Panc1 (cell line): ENCODE measurements at places on chromosomes 6 and 20. TPM values are rescaled to one million over a fixed set of nuclear protein-coding genes. Genes with fewer than 3 reads are reported as not detected.
A peak's percentile ranks its signal among the peaks of the same experiment; 100 is the strongest.

GRCh38 chr20:62726276-62726675 lies 17.6 kb downstream of the NTSR1 start:
- no peaks in the 10 kb centered on the region for H3K36me3 ChIP-seq
- peaks cover 22% of the 10 kb centered on the region for H3K4me1 ChIP-seq
- no peak overlapping the region for H3K4me3 ChIP-seq
- no peak overlapping the region for H3K27ac ChIP-seq
- no peak for DNase-seq
- H3K27me3 ChIP-seq: no peaks in the 10 kb centered on the region

- no peaks in the 10 kb centered on the region for H3K4me1 ChIP-seq
- no peaks in the 10 kb centered on the region for H3K27me3 ChIP-seq
- no peak for DNase-seq
- no peak overlapping the region for H3K27ac ChIP-seq
- no peak overlapping the region for H3K4me3 ChIP-seq
- H3K36me3 ChIP-seq: no peaks in the 10 kb centered on the region
Measured at GRCh38 chr6:6581054-6581453, 7.5 kb upstream of the LY86 start.

DNA sequence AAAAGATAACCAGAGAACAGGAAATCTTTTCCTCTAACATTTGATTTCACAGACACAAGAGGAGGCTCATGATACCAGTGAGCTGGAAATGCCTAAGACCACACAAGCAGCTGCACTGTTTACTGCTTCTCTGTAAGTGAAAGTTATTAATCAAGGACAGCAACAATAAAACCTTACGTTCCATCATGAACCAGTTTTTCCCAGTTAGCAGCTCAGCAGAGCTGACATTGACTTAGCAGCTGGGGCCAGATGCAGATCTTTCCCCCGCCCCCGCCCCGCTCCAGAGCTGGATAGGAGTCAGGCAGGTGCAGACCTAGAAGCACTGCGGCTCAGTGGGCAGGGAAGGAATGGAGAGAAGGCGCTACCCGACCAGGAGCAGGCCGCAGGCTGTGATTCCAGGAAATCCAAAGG lies 275.2 kb downstream of the GMDS start:
- H3K4me1 ChIP-seq: no peaks in the 10 kb centered on the region
- no peaks in the 10 kb centered on the region for H3K36me3 ChIP-seq
- no peak for DNase-seq
- H3K27me3 ChIP-seq: no peaks in the 10 kb centered on the region
- H3K27ac ChIP-seq: no peak overlapping the region

DNA sequence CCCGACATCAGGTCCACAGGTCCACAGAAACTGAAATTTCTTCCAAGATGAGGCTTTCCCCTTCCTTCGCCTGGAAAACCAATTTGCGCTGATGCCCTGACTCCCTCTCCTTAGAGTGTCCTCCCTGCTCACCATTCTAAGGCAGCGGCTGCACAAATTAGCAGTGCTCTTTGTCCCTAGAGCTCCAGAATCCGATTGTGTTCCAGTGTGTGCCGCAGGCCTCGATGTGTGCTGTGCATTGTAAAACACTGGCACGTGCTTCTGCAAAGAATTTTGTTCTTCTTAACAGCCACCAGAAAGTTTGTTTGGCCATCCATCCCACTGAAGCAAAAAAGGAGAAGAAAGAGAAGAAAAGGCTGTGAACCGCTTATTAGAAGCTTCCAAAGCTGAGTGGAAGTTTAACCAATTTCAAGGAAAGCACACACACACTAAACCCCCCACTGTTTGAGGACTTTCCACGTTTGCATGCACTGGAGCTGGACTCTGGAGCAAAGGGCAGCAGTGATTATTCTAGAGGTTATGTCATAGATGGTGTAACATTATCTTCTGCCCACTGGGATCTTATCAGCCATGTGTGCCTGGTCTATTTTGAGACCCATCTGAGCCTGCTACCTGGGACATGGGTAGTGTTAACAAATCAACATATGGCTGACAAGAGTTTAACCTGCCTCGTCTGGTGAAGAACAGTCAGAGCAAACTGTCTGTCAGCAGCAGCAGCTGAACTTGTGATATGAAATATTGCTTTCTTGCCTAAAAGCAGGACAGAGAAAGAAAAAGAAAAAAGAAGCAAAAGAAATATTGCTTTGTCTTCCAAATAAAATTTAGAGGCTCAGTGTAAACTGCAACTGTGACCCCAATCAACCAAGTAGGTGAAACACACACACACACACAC lies 64.9 kb upstream of the RREB1 start:
- no peaks in the 10 kb centered on the region for H3K4me1 ChIP-seq
- no peaks in the 10 kb centered on the region for H3K27me3 ChIP-seq
- no peak for DNase-seq
- H3K4me3 ChIP-seq: no peak overlapping the region
- H3K36me3 ChIP-seq: no peaks in the 10 kb centered on the region

CDH22 gene
- not detected for total RNA-seq

GRCh38 chr6:16819752-16820151 lies 58.5 kb upstream of the ATXN1 start:
- peak; percentile 13 for DNase-seq
- no peak overlapping the region for H3K4me3 ChIP-seq
- H3K4me1 ChIP-seq: no peaks in the 10 kb centered on the region
- H3K36me3 ChIP-seq: no peaks in the 10 kb centered on the region
- H3K27ac ChIP-seq: no peak overlapping the region

SLC32A1 gene
- total RNA-seq: not detected

- no peak for DNase-seq
- no peaks in the 10 kb centered on the region for H3K27me3 ChIP-seq
- no peaks in the 10 kb centered on the region for H3K36me3 ChIP-seq
- no peak overlapping the region for H3K27ac ChIP-seq
- H3K4me3 ChIP-seq: no peak overlapping the region
Measured at GRCh38 chr6:15339081-15339480, 93.2 kb downstream of the JARID2 start.

DNA sequence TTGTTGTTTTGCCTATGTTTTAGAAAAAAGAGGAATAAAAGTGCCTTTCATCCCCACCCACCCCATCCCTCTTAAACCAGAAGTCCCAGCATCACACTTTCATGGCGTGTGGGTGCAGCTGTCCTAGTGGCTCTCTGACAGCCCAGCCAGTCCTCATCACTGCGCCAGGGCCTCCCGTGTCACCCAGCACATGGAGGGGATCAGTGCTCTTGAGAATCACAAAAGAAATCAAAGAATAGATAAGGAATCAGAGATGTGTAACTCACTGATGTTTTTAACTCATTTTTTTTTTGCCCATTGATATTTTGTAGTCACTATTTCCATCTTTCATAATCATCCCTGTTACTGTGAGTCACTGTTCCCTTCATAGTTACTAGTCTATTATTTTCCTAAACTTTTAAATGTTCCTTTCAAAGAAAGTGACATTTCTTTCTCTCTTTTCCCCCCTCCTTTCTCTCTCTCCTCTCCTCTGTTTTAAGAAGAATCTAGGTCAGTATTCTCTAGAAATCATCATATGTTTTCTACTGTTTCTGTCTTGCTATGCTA lies 78.6 kb downstream of the AIG1 start:
- no peaks in the 10 kb centered on the region for H3K27me3 ChIP-seq
- no peak for DNase-seq
- no peaks in the 10 kb centered on the region for H3K36me3 ChIP-seq
- no peak overlapping the region for H3K4me3 ChIP-seq

DNA sequence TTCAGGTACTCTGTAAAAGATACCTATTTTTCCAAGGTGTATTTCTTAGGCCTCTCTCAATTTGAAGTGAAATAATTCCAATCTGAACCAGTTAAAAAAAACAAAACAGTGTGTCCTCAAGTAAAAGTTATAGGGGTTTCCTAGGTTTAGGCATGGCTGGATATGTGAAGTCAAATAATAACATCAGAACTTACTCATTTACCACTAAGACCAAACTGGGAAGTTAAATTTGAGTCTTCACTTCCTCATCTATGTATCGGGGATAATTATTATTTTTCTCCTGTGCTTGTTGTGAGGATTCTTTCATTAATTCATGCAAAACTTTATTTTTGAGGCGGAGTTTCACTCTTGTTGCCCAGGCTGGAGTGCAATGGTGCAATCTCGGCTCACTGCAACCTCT lies 86.2 kb upstream of the PTPRK start:
- H3K4me3 ChIP-seq: no peak overlapping the region
- no peaks in the 10 kb centered on the region for H3K36me3 ChIP-seq
- no peak for DNase-seq
- no peaks in the 10 kb centered on the region for H3K27me3 ChIP-seq
- no peaks in the 10 kb centered on the region for H3K4me1 ChIP-seq
- no peak overlapping the region for H3K27ac ChIP-seq

GRCh38 chr20:36645998-36646397 lies at the start of gene SLA2:
Gene SLA2 (minus strand): TSS chr20:36646196. CDS start chr20:36641335, 4,861 bp downstream.
- H3K27ac ChIP-seq: no peak within 1 kb of the TSS
- H3K36me3 ChIP-seq: no peaks in the 10 kb centered on the region
- no peak within 1 kb of the TSS for H3K4me3 ChIP-seq
- no peak for DNase-seq
- H3K27me3 ChIP-seq: no peaks in the 10 kb centered on the region
- H3K4me1 ChIP-seq: peaks cover 9% of the 10 kb centered on the region

- no peak for DNase-seq
- H3K4me1 ChIP-seq: no peaks in the 10 kb centered on the region
- H3K27me3 ChIP-seq: no peaks in the 10 kb centered on the region; the same call in 1 of the 2 replicates
Measured at GRCh38 chr6:52909531-52909930, at the start of gene GSTA3. Gene GSTA3 (minus strand): TSS chr6:52909698. CDS start chr6:52905834, 3,864 bp downstream.

DNA sequence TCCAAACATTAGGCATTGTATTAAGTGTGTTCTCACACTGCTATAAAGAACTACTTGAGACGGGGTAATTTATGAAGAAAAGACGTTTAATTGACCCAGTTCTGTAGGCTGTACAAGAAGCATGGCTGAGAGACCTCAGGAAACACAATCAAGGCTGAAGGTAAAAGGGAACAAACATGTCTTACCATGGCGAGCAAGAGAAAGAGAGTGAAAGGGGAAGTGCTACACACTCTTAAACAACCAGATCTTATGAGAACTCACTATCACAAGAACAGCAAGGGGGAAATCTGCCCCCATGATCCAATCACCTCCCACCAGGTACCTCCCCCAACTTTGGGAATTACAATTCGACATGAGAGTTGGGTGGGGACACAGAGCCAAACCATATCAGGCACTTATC lies 86.6 kb upstream of the TOP1 start:
- no peak overlapping the region for H3K27ac ChIP-seq
- no peaks in the 10 kb centered on the region; the same call in 1 of the 2 replicates for H3K27me3 ChIP-seq
- no peak for DNase-seq
- H3K4me3 ChIP-seq: no peak overlapping the region
- no peaks in the 10 kb centered on the region for H3K4me1 ChIP-seq

- no peak overlapping the region for H3K27ac ChIP-seq
- H3K27me3 ChIP-seq: no peaks in the 10 kb centered on the region
- no peak overlapping the region for H3K4me3 ChIP-seq
- no peak for DNase-seq
- H3K4me1 ChIP-seq: no peaks in the 10 kb centered on the region
Measured at GRCh38 chr6:42482174-42482573, 30.4 kb upstream of the TRERF1 start.

DNA sequence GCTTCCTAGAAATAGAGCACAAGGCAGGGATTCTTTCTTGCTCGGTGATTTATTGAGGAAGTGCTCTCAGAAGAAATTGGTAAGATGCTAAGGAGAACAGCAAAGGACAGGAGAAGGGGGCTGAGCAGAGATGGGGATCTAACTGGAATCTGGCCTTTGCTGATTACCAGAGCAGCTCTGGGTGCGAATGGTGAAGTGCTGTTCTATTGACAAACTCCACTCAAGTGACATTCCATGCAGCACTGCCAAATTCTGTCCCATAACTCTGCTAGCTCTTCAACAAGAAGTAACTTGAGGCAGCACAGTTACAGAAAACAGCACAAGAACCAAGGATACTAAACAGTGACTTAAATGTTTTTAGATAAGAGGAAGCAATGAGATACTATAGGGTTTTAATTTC lies 13.8 kb upstream of the ANKEF1 start:
- H3K27ac ChIP-seq: no peak overlapping the region
- DNase-seq: no peak
- H3K27me3 ChIP-seq: no peaks in the 10 kb centered on the region; the same call in 1 of the 2 replicates
- no peaks in the 10 kb centered on the region for H3K4me1 ChIP-seq
- no peaks in the 10 kb centered on the region for H3K36me3 ChIP-seq

DNA sequence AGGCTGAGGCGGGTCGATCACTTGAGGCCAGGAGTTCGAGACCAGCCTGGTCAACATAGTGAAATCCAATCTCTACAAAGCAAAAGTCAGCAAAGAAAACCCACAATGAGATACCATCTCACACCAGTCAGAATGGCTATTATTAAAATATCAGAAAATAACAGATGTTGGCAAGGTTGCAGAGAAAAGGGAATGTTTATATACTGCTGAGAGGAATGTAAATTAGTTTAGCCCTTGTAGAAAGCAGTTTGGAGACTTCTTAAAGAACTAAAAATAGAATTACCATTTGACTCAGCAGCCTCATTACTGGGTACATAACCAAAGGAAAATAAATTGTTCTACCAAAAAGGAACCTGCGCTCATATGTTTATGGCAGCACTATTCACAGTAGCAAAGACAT lies 16.7 kb upstream of the GCM1 start:
- no peak for DNase-seq
- no peak overlapping the region for H3K4me3 ChIP-seq
- no peaks in the 10 kb centered on the region for H3K36me3 ChIP-seq
- H3K4me1 ChIP-seq: no peaks in the 10 kb centered on the region
- H3K27me3 ChIP-seq: no peaks in the 10 kb centered on the region
- no peak overlapping the region for H3K27ac ChIP-seq

- DNase-seq: no peak
- H3K27me3 ChIP-seq: no peaks in the 10 kb centered on the region; the same call in 1 of the 2 replicates
- H3K27ac ChIP-seq: no peak overlapping the region
- peaks cover 3% of the 10 kb centered on the region for H3K4me1 ChIP-seq
- H3K36me3 ChIP-seq: no peaks in the 10 kb centered on the region
- H3K4me3 ChIP-seq: no peak overlapping the region
Measured at GRCh38 chr20:25089662-25090061, 7.7 kb upstream of the VSX1 start.

DNA sequence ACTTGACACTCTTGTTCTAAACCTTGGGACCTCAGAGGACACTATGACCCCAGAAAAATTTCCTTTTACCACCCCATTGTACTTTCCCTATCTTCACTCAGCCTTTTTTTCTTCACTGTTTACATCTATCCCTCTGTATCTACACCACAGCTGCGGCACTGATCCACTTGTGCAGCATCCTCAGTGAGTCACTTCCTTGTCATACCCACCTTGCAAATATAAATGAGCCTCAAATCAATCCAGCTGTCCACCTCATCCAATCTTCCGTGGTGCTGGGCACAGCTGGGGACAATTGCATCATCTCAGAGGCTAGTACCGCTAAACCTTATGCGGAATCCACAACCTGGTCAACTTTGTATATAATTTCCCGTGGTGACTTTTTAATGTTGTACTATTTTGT lies 710.5 kb downstream of the QKI start:
- no peaks in the 10 kb centered on the region for H3K4me1 ChIP-seq
- no peaks in the 10 kb centered on the region for H3K27me3 ChIP-seq
- DNase-seq: no peak
- H3K36me3 ChIP-seq: no peaks in the 10 kb centered on the region
- no peak overlapping the region for H3K4me3 ChIP-seq
- no peak overlapping the region for H3K27ac ChIP-seq
